ENCODE measurements at places on chromosomes 16 and 17. TPM values are rescaled to one million over a fixed set of nuclear protein-coding genes. Genes with fewer than 3 reads are reported as not detected.

- no peak for DNase-seq
These were observed 81.6 kb upstream of the LGALS9 start for GRCh38 chr17:27549251-27549893.

DNA sequence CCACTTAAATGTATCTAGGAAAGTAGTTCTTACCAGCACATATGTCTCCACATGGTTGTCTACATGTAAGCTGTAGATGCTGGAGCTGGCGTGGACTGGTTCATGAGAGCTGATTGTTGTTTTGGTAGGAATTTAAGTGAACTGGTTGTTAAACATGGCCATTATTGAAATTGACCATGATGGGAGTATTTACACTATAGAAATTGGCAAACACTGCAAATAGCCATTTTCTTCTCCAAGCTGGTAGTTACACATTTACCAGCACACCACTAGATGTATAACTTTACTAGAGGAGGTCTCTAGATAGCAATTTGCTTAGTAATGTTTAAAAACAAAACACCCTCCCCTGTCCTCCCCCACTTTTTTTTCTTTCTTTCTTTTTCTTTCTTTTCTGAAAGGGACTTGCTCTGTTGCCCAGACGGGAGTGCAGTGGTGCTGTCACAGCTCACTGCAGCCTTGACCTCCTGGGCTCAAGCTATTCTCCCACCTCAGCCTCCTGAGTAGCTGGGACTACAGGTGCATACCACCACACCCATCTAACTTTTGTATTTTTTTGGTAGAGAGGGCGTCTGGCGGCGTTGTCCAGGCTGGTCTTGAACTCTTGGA, 24.2 kb downstream of the IGSF6 start:
- DNase-seq: no peak

GRCh38 chr16:31076319-31076718, 2.1 kb downstream of the ZNF646 start:
- DNase-seq: no peak

- no peak for DNase-seq
These were observed 13.1 kb downstream of the HOXB4 start for GRCh38 chr17:48565022-48565554.

DNA sequence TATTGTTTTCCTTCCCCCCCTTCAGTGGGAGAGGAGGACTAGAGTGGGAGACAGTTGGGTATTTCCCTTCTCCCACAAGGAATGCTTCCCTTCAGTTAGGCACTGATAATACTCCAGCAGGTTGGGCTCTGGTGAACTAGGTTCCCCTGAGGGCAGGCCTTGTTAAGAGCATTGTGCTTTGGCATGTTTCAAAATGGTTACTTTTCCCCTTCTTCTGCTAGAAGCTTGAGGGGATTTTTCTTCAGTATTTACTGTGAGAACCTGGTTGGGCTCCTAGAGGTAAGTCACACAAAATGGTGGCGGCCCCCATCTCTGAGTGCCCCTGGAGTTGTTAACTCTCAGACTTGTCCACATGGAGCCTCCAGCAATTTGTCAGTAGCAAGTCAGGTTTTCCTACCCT, 156.2 kb downstream of the CYB561 start:
- no peak for DNase-seq

DNA sequence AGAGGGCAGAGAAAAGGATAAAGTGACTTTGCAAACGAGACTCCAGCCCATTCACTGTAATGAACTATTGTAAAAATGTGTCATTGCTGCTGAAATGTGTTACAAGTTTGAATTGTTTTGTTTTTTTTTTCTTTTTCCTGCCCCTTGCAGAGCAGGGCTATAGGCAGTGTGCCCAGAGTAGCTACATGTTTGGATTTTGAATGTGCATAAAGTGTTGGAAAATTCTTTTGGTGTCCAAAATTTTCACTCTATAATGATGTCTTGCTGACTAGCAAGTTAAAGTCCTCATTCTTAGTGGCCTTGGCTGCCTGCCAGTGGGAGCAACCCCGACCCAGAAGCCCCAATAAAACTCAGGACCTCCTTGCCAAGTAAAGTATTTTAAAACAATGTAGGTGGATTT, 66.5 kb downstream of the IGF2BP1 start:
- no peak for DNase-seq

DNA sequence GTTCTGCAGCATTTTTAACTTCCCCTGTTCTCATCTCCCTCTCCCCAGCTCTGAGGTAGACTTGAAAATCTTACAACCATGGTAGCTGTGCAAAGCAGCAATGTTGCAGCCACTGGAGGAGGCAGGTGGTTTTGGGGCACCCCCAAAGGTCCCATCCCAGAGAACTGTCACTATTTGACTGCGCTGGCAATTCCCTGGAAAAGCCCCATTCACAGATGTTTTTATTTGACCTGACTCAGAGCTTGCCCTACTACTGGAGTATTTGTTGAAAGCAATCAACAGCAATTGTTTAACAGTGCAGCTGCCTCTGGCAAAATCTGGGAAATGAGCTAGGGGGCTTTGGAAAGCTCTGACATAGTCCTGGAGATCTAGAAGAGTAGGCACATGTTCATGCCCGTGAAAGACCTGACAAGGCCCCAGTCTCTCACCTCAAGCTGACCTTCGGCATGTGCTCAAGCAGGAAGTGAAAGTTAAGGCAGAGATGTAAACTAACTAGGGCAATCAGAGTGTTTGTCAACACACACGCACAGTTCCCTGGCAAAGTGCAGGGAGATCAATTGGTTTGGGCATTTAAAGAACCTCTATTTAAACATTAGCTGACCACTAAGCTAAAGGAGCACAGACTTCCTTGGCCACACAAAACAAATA, 19.7 kb upstream of the PIK3R5 start:
- no peak for DNase-seq

- no peak for DNase-seq
These were observed 15.3 kb upstream of the UBE2I start for GRCh38 chr16:1293921-1294656.

GRCh38 chr17:56978441-56979090, 635 bp downstream of the SCPEP1 start:
- DNase-seq: no peak

- DNase-seq: no peak
These were observed 361.4 kb downstream of the CA10 start for GRCh38 chr17:51797150-51797549.

SDR42E1 gene
- 5.9 TPM for total RNA-seq

SMIM36 gene
- not detected for total RNA-seq

TRPV3 gene
- 0.51 TPM for total RNA-seq

ENPP7 gene
- total RNA-seq: 0.16 TPM

POLR2C gene
- 89.2 TPM for total RNA-seq
